ENCODE measurements at places on chromosomes 2 and 18.

- DNase-seq, result no peak
Measured at GRCh38 chr2:210762604-210763588, 206.5 kb downstream of the CPS1 start.

DNA sequence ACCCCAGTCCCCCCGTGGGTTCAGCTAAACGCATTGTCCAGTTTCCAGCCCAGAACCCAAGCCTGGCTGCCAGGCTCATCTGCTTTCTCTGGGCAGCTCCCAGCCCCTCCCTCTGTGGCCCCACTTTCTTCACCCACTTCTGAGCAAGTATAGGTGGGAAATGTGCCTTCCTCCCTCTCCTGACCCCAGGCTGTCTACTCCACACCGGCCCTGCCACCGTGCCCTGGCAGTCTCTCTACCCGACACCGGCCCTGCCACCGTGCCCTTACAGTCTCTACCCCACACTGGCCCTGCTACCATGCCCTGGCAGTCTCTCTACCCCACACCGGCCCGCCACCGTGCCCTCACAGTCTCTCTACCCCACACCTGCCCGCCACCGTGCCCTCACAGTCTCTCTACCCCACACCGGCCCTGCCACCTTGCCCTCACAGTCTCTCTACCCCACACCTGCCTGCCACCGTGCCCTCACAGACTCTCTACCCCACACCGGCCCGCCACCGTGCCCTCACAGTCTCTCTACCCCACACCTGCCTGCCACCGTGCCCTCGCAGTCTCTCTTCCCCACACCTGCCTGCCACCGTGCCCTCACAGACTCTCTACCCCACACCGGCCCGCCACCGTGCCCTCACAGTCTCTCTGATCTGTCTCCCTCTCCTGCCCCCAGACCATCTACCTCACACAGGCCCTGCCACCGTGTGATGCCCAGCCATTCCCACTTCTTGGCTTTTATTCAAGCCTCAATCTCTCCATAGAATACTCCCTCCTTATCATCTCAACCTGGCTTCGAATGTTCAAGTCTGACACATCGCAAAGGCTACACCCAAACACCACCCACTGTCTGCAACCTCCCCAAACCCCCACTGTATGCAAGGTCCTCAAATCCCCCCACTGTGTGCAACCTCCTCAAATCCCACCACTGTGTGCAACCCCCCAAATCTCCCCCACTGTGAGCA, 108.9 kb downstream of the TPO start:
- no peak for DNase-seq

DNA sequence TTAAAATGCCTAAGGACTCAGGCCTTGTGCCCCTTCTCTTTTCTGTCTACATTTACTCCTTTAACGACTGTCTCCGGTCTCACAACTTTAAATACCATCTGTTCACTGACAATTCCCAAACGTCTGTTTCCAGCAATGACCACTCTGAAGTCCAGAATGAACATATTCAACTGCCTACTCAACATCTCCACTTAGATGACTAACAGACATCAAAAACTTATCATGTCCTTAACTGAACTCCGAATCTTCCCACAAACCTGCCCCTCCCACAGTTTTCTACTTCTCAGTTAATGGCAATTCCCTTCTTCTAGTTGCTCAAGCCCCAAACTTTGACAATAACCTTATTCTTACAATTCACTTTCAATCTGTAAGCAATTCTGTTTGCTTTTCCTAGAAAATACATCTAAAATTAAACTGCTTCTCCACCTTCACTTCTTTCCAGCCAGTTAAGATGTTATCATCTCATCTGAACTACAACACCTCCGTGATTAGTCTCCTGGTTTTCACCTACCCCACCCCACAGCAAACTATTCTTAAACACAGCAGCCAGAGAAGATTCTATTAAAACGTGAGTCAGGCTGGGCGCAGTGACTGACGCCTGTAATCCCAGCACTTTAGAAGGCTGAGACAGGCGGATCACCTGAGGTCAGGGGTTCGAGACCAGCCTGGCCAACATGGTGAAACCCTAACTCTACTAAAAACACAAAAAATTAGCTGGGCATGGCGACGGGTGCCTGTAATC, 2.8 kb downstream of the C1D start:
- DNase-seq, result no peak

- no peak for DNase-seq
Measured at GRCh38 chr18:5600378-5601071, 56.7 kb upstream of the EPB41L3 start.

GRCh38 chr18:48952287-48953103, 1.7 kb upstream of the SMAD7 start:
- DNase-seq, result no peak
